Activated CD4-positive, CD25-positive, alpha-beta regulatory T cell treated with anti-CD3 and anti-CD28 coated beads, Interleukin-2, amount 50 U/mL, for 24 hours (primary cell): ENCODE measurements at places on chromosomes 1 and 21.

- no peak for ATAC-seq
Measured at GRCh38 chr21:27152996-27153395, 186.1 kb upstream of the ADAMTS5 start.

GRCh38 chr1:67169496-67169895 is 3.2 kb downstream of the IL23R start:
- no peak for ATAC-seq

GRCh38 chr1:21503706-21504377 is 5.4 kb upstream of the ALPL start:
- no peak for ATAC-seq

GRCh38 chr1:6466023-6466422 is at the start of gene TNFRSF25:
TSS of gene TNFRSF25 (minus strand) at chr1:6466173. CDS start at chr1:6466107, 66 bp downstream.
- peak; percentile 78 for ATAC-seq

GRCh38 chr1:2554621-2555387 is 1.4 kb upstream of the TNFRSF14 start:
- ATAC-seq, result no peak

DNA sequence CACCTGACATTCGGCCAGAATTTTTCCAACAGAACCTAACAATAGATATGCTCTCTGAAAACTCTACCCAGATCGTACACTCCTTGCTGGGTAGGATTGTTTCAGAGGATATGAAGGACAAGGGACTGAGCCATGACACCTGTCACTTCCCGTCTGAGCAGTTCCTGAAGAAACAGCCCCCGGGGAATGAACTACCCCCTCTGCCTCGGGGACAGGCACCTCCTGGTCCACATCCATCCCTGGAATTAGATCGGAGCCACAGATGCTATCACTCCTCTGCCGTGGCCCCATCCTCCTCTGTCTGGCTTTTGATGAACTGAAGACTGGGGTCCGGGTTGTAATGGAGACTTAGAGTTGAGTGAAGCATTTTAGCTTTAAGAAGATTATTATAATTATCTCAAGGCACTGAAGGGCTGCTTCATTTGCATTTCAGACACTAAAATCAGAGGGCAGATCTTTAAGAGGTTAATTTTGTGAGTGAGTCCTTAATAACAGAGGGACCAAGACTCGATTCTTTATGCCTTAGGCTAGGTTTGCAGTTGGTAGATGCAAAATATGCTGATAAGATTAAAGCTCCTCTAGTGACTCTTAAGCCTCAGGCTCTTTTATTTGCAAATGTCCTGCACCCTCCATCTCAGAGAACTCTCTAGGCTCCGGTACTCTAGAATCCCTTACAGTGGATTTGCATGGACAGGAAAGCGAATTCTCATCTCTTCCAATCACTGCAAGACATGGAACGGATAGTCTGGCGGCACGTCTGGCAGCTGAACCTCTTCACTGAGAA is 333.8 kb downstream of the KIF26B start:
- no peak for ATAC-seq

DNA sequence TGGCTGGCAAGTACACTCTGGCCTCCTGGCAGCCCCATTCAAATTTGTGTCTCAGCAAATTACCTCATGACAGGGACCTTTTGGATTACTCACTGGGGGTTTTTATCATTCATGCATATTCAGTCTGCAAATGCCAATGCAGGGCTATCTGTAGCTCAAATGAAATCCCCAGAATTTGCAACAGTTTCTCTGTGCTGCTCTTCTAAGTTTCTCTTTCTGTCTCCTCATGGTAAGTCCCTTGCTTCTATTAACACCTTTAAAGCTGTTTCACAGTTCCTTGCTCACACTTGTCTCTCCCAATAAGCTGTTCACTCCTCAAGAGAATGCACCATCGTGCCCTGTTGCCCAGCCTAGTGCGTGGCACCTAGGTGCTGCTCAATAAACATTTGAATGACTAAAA is 3.3 kb upstream of the FAM78B start:
- ATAC-seq, result peak; percentile 51

- ATAC-seq, result no peak
Measured at GRCh38 chr1:176802316-176802715, 339.3 kb downstream of the PAPPA2 start.

GRCh38 chr1:15568387-15569073 is 16.3 kb downstream of the AGMAT start:
- ATAC-seq, result no peak

GRCh38 chr1:19381261-19381660 is 69.1 kb downstream of the SLC66A1 start:
- ATAC-seq, result no peak

DNA sequence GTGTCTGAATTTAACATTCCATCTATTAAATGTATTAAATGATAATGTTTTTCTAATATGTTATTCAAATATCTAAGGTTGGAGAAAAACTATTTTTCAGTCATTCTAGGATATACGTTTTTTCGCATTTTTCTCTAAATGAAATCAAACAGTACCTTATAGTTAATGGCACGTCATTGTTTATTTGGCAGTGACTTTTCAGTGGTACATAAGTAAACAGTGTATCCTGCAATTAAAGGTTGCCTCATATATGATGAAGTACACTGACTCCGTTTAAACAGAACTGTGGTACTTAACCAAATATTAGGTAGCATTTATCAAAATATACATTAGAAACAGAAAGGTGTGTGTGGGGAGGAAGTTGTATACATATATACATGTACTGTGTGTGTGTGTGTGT is 79.2 kb downstream of the EPS15 start:
- no peak for ATAC-seq

DNA sequence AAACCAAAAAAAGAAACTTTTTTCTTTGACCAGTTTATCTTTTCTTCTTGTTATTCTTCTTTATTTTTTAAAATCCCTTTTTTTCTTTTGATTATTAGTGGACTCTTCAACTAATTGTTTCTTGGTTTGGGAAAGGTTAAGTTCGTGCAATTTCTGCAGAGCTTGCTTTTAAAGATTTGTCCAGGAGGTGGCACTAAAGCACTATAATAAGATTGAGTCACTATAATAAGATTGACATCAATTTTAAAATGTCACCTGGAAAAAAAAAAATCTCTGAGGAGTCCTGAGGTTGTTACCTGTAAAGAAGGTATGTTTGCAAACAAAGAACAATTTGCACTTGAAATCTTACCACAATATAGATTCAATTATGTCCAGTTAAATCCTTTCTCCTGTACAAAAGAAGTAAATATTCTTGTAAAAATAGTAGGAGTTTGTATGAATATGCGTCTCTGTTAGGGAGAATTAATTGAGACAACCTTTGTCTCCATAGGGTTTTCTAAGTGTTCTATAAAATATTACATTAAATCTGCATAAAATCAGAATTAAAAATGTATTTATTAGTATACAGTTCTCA is 166.7 kb downstream of the ADGRL4 start:
- ATAC-seq, result no peak

GRCh38 chr1:206060844-206061243 is 7.9 kb downstream of the RHEX start:
- ATAC-seq, result no peak

DNA sequence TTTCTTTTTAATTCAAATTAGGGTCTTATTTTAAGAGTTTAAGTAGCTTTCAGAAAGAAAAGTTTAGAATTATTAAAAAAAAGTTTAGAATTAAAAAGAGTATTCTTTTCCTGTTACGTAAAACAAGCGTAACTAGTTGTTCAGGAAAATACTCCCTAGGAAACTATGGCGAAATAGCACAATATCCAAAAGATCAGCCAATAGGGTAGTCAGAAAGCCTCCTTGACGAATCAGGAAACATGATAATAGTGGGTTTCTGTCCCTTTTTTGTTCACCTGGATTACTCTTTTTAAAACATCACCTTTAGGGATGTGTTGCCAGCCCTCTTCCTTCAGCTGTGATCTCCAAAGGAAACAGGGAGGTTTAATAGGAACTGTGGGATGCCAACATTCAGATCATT is 25.2 kb downstream of the S1PR1 start:
- ATAC-seq, result no peak

DNA sequence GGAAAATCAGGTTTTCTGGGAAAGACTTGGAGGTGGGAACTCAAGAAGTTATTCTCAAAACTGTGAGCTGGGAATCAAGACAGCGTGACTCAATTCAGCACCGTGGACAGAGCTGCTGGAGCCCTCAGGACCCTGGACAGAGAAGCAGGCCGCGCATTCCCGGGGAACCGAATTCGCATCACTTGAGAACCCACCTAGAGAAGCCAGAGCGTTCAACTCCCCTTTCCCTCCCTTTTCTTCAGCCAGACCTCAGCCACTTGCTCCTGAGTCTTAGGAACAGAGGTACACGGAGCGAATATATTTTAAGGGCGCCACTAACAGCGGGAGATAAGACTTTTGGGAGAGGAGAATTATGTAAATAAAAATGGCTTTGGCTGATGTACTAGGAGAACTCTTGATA is 2.0 kb upstream of the LIN28A start:
- ATAC-seq, result peak; percentile 78

DNA sequence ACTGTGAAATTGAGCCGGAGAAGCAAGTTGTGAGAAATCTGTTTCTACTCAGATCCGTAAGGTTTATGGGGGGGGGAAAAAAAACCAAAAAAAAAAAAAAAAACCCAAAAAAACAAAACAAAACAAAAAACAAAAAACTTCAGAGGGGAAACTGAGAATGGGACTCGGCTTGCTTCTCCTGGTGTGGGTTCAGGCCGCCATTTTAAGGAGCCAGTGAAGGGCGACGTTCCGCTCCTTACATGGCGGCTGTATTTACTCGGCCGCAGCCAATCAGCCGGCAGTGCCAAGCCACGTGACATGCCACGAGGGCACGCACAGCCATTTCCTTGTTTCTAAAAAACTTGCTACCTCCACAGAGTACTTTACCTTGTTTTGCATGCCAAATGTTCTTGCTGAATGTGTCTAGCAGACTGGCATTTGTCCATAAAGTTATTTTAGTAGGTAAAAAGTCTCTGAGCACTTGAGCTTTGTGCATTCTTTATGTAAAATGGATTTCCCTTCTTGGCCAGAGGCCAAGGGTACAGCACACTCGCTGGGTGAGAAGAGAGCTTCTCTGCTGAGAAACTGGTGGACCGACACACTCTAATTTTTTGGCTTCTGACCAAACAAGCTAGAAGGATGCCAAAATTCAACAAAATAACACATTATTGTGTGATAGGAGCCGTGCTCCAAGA is 101.8 kb downstream of the NFIA start:
- no peak for ATAC-seq

GRCh38 chr1:8970870-8971337 is 25.2 kb downstream of the CA6 start:
- peak; percentile 84 for ATAC-seq

DNA sequence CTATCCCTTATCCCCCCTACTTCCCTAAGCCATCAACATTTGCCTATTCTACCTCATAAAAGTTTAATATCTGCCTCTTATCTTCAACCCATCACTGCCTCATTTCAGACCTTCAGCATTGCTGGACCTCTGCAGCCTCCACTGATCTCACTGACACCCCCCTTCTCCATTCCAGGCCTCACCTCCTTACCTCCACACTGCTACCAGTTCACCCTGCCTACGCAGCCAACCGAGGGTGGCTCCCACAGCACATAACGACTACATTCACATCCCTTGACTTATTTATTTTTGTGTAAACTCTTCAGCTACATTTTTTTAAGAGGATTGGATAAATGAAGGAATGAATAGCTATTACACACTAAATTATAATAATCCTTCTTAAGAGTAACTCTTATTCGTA is 14.2 kb downstream of the CLCC1 start:
- no peak for ATAC-seq

GRCh38 chr1:207752456-207752998 is 673 bp downstream of the CD46 start:
- peak; percentile 40 for ATAC-seq

GRCh38 chr21:41439248-41439647 is 13.2 kb downstream of the MX1 start:
- ATAC-seq, result no peak

GRCh38 chr1:171345536-171345935 is 31.6 kb downstream of the FMO4 start:
- no peak for ATAC-seq

GRCh38 chr21:41737651-41738324 is 29.1 kb downstream of the RIPK4 start:
- ATAC-seq, result no peak

- ATAC-seq, result no peak
Measured at GRCh38 chr1:162349635-162350330, 26.9 kb downstream of the SPATA46 start.

- no peak for ATAC-seq
Measured at GRCh38 chr21:29514652-29515247, 216.0 kb downstream of the BACH1 start.

GRCh38 chr1:248849152-248849551 is 9.7 kb downstream of the ZNF692 start:
- no peak for ATAC-seq

GRCh38 chr1:107965110-107965991 is at the start of gene VAV3:
TSS of gene VAV3 (minus strand) at chr1:107965180. CDS start at chr1:107964869, 311 bp downstream.
- ATAC-seq, result peak; percentile 33

GRCh38 chr21:36678538-36678937 is 20.4 kb upstream of the SIM2 start:
- ATAC-seq, result no peak

- ATAC-seq, result peak; percentile 2
Measured at GRCh38 chr1:226108935-226109828, 46.7 kb downstream of the H3-3A start.

GRCh38 chr21:29477347-29477746 is 178.6 kb downstream of the BACH1 start:
- no peak for ATAC-seq

GRCh38 chr1:164644774-164645644 is 86.0 kb downstream of the PBX1 start:
- ATAC-seq, result no peak

DNA sequence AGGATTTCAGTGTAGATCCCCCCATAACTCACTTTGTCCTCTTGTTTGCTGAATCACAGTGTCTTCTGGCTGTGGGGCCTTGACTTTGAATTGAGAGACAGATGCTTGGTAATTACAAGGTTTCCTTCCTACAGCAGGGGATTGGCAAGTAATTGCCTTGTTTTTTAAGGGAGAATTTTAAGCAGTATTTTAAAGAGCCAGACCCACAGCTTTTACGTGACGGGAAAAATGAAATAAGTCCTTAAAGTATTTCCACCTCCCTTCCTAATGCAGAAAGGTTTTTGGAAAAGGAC is 41.0 kb downstream of the PGBD5 start:
- no peak for ATAC-seq

GRCh38 chr21:44039828-44040227 is 27.7 kb downstream of the TRAPPC10 start:
- ATAC-seq, result no peak

GRCh38 chr1:50930965-50931737 is 28.9 kb downstream of the FAF1 start:
- no peak for ATAC-seq

DNA sequence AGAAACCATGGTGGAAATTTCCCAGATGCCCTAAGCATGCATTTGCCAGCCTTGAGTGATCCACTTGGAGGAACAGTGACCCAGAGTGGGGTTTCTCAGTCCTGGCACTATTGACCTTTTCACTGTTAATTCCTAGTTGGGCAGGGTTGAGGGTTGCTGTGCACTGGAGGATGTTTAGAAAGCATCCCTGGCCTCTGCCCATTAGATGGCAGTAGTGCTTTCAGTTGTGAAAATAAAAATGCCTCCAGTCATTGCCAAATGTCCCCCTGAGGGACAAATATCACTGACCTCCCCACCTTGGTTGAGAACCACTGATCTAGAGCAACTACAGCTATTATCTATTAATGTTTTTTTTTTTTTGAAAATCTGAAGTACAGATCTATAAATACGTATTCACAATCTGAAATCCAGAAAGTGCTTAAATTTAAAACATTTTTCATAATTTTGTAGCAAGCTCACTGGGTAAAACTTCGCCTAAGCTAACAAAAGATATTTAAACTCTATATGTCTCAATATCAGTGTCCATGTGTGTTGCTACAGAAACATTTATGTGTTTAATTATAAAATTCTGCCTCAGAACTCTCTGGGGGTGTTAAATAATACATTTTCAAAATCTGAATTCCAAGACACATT is 27.3 kb downstream of the F3 start:
- no peak for ATAC-seq

GRCh38 chr1:112704934-112705627 is 1.8 kb downstream of the RHOC start:
- peak; percentile 40 for ATAC-seq
